ENCODE measurements at places on chromosomes 6 and 20.
A peak's percentile ranks its signal among the peaks of the same experiment; 100 is the strongest.

DNA sequence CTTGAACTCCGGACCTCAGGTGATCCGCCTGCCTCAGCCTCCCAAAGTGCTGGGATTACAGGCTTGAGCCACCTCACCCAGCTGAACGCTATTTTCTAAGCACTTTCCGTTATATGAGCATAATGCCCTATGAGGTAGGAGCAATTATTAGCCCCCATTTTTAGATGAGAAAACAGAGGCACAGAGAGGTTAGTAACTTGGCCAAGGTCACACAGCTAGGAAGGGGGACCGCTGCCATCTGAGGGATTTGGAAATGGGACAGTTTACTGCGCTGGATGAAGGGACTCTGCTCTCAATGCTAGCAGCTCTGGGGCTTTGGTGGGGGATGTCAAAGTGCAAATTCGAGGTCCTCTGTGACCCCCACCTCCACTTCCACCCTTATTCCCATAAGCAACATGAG, 62.5 kb downstream of the BCAS4 start:
- DNase-seq = no peak

- DNase-seq = no peak
Observed at GRCh38 chr6:139903411-139904157, 529.1 kb upstream of the CITED2 start.

- DNase-seq = peak; percentile 66
Observed at GRCh38 chr6:73519926-73520687, 725 bp downstream of the EEF1A1 start.

- DNase-seq = no peak
Observed at GRCh38 chr6:162976141-162976540, 248.4 kb downstream of the PACRG start.

- DNase-seq = no peak
Observed at GRCh38 chr20:15253431-15253830, 916.0 kb upstream of the FLRT3 start.

All from AG20443 (cell line).